Stimulated activated naive CD8-positive, alpha-beta T cell treated with anti-CD3 and anti-CD28 coated beads, Interleukin-15, Interleukin-2, amounts not matched to agents 100 U/mL and 50 U/mL, for 24 hours (primary cell): ENCODE measurements at places on chromosomes 6 and 20.

GRCh38 chr20:63473555-63474449, 1.3 kb upstream of the KCNQ2 start:
- peak; percentile 31 for DNase-seq

DNA sequence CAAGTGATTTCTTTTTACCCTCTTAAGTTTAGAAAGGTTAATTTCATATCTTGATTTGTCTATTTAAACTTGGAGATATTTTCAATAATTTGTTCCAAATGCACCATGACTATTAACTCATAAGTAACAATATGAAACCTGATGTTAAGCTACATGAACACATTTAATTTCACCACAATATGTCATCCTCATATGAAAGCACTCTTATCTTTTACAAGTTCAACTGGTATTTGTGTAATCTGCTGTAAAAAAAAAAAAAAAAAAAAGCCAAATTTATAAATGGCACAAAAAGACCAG, 110.4 kb downstream of the HFE start:
- no peak for DNase-seq

GRCh38 chr6:112579601-112580000, 232.5 kb downstream of the RFPL4B start:
- DNase-seq = no peak

- DNase-seq = no peak
Measured at GRCh38 chr20:13140201-13140600, 80.9 kb upstream of the ISM1 start.

DNA sequence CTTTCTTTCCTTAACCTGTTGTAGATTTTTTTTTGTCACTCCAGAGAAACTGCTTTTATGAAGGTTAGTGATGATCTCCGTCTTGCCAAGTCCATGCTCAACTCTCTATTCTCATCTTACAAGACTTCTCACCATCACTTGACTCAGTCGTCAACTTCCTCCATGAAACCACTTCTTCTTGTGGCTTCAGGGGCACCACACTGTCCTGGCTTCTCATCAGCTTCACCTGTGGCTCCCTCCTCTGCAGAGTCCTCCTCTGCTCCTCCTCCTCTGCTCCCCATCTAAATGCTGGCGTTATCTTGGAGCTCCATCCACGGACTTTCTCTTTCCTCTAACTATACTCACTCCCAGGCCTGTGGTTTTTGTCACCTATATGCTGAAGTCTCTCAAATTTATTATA, 187.5 kb downstream of the BACH2 start:
- DNase-seq = peak; percentile 53

GRCh38 chr6:90253631-90254030, 43.0 kb downstream of the BACH2 start:
- no peak for DNase-seq

- no peak for DNase-seq
Measured at GRCh38 chr6:13986700-13987399, 62.1 kb downstream of the RNF182 start.

DNA sequence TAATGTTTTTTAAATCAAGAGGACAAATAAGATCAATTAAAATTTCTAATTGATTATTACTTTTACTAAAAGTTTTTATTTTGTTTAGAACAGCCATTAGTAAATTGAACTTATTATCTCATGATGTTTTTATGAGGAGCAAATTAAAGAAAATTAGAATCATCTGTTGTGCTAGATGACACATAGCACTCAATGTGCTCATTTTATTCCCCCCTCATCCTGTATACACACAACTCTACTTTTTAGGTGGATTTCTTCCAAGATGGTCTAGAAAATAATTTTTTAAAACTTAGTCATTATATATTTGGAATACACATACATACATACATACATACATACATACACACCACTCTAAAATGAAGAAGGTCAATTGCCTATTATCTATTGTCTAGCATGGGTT, 29.3 kb upstream of the TSPYL1 start:
- no peak for DNase-seq

DNA sequence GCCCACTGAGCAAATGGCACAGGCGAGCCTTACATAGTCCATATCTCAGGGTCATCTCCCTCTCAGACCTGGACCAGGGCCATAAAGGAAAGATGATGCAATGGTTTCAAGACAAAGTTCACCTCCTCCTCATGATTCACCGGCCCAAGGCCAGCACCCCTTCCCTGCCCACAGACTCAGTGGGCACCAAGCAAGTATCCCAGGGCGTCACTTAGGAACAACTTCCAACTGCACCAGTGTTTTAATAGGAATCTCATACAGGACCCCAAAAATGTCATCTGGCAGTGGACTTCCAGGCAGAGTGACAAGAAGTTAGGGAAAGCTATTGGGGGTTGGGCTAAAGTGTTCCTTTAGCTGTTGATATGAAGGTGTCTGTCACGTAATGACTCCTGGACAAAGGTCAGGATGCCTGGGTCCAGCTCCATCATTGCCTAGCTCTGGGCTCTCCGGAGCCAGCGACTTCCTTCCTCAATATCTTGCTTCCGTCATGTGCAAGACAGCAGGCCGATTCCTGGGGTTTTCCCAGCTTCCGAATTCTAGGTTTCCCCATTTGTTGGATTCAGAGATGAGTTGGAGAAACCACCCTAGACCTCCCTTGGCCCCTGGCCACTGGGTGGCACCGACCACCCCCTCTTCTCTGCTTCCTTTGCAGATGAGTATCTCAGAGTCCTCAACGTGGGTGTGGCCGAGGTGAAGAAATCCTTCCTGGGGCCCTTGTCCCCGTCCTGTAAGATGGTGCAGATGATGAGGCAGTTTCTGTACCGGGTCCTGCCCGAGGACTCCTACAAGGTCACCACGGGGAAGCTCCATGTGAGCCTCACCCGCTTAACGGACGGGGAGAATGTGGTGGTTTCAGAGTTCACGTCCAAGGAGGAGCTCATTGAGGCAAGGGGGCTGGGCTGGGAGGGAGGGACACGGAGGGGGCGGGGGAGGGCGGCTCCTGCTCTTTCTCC, 21.1 kb downstream of the PNPLA1 start:
- DNase-seq = no peak

DNA sequence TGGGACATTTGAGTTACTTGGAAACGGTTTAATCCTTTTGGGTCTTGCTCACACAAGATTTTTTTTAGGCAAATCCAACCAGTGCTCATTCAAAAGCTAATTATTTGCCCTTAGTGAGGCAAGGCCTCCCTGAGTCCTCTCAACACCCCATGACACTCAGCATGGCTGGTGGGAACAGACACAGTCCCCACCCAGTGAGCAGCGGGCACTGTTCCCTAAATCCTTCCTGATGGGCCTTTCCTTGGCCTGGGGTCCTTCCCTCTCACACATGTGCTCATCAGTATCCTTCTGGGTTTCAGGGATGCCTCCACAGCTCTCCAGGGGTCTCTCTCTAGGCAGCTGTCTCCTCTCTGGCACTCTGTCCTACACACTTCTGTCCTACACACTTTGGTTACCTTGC, 28.0 kb downstream of the PLAGL2 start:
- no peak for DNase-seq

GRCh38 chr20:61267241-61267640, 15.2 kb downstream of the CDH4 start:
- no peak for DNase-seq

DNA sequence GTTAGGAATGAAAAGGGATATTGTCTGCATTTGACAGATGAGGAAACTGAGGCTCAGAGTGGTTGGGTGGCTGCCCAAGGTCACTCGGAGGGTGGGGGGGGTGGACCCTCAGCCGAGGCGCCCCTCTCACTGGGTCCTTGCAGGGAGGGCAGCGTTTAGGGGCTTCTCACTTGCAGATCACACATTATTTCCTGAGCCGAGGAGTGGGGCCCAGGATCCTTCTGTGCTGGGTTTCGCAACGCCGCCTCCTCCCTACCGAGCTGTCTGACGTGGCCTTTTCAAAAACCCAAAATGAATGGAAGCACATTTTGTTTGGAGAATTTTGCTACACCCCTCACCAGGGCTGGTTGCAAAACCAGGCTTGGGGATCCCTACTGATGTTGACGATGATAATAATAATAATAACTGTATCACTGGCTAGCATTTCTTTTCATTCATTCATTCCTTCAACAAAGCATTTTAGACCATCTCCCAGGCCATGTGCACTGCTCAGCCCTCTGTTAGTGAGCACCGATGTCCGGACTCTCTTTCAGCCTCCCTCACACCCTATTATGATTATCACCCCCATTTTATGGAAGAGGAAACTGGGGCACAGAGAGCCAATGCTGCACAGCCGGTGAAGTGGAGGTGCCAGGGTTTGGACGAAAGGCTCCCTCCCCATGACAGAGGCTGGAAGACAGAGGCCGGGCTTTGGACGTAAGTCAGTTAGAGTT, 5.2 kb downstream of the DLGAP4 start:
- DNase-seq = no peak

GRCh38 chr6:142537612-142538478, 236.0 kb downstream of the ADGRG6 start:
- peak; percentile 19 for DNase-seq

- DNase-seq = peak; percentile 46
Measured at GRCh38 chr6:159788753-159789376, 537 bp downstream of the TCP1 start.

GRCh38 chr6:53203483-53203882, 54.8 kb upstream of the GCM1 start:
- DNase-seq = no peak

DNA sequence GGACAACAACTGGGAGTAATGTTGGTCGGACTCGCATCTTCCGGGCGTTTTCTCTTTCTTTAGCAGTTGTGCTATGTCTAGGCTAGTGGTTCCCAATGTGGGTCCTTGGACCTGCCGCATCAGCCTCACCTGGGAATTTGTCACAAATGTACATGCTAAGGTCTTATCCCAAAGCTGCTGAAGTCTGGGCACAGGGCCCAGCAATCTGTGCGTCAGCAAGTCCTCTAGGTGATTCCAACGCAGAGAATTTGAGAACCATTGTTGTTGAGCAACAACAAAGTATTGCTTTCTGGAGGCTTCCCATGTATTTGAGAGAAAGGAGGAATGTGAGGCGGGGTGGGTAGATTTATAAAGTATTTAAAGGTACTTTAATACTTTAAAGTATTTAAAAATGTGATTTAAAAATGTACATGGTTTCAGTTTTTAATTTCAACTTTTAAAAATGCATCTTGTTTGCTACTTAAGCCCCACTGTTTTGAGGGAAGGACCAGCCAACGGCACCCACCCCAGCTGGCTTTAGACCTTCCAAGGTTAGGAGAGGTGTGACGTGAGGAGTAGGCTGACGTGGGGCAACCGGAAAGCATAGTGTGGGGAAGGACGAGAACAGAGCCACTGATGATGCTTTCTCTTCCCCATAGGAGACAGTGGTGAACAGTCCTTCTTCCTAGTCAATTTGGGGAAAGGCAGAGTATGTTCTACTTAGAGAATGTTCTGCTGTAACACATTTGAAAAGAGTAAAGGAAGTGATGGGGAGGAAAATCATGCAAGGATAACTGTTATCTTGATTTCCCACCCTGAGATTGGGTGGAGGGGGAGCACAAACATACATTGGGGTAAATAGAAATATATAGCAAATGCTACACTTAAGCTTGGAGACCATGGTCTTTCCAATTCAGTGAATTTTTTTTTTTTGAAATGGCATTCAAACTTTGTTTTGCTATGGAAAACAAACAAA, 4.3 kb downstream of the UST start:
- DNase-seq = no peak

DNA sequence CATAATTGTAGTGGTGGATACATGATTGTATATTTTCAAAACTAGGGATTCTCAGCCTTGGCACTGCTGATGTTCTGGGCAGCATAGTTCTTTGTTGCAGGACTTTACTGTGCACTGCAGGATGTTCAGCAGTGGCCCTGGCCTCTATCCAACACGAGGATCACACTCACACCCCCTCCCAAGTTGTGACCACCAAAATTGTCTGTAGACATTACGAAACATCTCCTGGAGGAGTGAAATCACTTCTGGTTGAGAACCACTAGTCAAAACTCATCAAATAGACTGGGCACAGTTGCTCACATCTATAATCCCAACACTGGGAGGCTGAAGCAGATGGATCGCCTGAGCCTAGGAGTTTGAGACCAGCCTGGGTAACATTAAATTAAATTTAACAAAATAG, 123.1 kb upstream of the CDYL start:
- no peak for DNase-seq

DNA sequence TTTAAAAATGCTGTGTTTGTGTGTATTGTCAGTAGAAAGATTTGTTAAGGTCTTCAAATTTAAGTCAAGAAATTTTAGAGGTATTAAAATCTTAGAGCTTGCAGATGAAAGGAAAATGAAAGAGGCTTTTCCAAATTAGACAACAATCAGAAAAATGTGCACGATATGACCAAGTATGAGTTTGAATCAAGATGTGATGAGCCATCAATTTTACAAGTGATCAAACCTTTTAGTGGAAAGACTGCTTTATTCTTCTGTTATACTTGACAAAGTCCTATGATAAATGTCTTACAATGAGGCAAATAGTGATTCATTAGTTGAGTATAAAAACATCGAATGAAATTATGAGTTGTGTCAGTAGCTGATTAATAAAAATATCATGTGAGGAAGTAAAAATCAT, 19.6 kb upstream of the CST1 start:
- no peak for DNase-seq

DNA sequence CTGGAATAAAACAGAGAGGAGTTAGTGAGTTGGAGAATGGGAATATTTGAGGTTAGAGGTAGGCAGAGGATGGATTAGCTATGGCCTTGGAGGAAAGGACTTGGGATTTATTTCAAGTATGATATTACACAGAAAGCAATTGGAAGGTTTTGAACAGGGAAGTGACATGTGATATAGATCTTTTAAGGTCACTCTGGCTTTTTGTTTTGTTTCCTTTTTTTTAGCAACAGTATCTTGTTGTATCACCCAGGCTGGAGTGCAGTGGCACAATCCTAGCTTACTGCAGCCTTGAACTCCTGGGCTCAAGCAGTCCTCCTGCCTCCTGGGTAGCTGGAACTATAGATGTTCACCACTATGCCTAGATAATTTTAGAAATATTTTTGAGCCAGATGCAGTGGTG, 190.3 kb downstream of the UTRN start:
- no peak for DNase-seq

GRCh38 chr6:155648301-155648700, 192.7 kb upstream of the NOX3 start:
- DNase-seq = no peak

DNA sequence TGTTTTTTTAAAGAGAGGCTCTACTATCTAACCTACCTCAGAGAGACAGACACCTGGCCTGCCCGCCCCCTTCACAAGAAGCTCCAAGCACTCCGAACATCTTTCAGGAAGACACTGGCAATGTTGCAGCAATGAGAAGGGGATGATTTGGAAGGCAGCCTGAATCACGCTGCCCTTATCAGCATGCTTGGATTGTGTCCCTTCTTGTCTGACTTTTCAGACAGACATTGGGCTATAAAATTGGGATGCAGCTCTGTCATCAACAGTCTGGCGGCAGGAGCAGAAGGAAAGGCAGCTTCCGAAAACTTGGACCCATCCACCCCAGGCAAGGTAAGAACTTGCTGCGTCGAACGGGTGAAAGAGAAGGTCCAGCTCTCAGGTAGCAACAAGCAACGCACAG, 56.0 kb downstream of the CDK5RAP1 start:
- DNase-seq = no peak

- DNase-seq = no peak
Measured at GRCh38 chr6:3956054-3956453, 106.9 kb downstream of the FAM50B start.

GRCh38 chr6:82951935-82952334, 113.7 kb downstream of the UBE3D start:
- no peak for DNase-seq

- no peak for DNase-seq
Measured at GRCh38 chr6:53240761-53241160, 92.1 kb upstream of the GCM1 start.
